ENCODE measurements at places on chromosomes 3 and 15.

- DNase-seq = no peak
Measured at GRCh38 chr15:45759936-45760335, 125.1 kb downstream of the SQOR start.

DNA sequence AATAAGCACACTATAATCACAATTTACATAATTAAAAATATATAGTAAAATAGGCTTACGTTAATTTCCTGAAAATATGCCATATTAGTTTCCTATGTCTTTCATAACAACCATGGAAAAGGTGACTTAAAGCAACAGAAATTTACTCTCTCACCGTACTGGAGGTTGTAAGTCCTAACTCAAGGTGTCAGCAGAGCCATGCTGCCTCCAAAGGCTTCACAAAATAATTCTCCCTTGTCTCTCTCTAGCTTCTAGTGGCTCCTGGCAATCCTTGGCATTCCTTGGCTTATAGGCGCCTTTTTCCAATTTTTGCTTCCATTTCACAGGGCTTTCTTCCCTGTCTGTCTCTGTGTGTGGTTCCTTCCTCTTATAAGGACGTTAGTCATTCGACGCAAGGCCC lies 7.6 kb downstream of the SI start:
- no peak for DNase-seq

- no peak for DNase-seq
Measured at GRCh38 chr3:129360705-129361460, 67.6 kb downstream of the EFCAB12 start.

DNA sequence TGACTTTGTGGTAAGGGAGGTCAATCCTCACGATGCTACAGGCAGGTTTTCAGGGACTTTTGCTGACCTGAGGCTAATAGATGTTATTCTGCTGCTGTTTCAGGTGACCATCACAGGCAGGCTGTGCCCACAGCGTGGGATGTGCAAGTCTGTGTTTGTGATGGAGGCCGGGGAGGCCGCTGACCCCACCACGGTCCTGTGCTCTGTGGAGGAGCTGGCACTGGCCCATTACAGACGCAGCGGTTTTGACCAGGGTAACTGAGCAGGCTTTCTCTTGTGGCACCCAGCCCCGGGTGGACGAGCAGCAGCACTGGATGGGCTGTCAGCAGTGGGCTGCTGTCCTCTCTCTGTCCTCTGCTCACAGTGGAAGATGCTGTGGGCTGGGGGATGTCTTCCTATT lies 22.0 kb downstream of the FAN1 start:
- no peak for DNase-seq

- no peak for DNase-seq
Measured at GRCh38 chr15:60337076-60337475, 60.7 kb downstream of the ANXA2 start.

DNA sequence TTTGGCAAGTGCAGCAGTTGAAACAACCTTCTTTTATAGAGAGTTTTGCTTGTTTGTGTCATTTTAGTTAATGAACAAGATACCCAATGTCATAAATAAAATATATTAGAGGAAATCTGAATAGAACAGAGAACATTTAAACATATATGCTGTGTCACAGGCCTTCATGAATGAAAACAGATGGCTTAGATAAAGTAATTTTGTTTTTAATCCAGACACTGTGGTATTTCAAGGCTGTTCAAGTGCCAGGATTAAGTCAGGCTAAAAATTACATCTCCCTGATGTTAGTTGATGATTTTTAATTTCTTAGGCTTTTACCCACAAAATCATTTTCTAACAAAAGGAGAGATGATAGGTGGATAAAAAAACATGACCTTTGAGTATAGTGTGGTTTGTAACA lies 4.9 kb upstream of the ACKR4 start:
- DNase-seq = no peak

- no peak for DNase-seq
Measured at GRCh38 chr3:100033903-100034471, 80.3 kb downstream of the FILIP1L start.

DNA sequence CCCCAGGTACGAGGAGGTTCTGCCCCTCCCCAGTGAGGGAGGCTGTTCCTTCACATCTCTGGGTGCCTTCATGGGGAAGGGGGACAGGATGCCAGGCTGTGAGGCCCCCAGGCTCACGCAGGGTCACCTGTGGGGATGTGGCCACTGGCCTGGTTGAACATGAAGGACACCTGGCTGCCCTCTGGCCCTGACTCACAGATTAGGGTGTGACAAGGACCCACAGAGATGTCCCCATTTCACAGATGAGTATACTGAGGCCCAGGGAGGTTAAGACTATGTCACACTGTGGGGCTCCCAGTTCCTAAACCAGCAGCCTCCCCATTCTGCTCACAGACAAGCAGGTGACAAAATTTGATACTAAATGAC lies 42.4 kb downstream of the PCSK6 start:
- no peak for DNase-seq

GRCh38 chr3:159882367-159882766 lies 106.3 kb upstream of the IL12A start:
- no peak for DNase-seq

DNA sequence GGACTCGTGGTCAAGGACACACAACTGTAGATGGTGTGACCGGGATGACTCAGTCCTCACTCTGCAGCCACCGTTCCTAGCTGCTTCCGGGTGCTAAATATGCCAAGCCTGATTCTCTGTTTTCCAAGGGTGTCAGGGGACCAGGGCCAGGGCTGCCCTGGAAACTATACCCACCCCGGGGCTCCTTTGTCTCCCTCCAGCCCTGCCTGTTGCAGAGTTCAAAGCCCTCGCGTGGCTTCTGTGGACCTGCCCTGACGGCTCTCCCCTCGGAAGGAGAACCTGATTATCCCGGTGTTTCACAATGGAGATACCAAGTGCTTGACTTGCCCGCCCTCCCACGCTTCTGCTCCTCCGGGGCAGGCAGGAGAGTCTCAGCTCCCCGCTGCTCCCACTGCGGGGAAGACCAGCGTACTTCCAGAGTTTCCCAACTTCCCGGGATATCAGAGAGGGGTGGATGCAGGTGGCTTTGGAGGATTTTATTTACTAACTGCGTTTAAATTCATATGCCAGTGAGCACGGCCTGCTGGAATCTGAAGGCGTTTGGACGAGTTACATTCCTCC lies 125.0 kb downstream of the ASB7 start:
- no peak for DNase-seq
